ENCODE measurements at places on chromosomes 12 and 14.

- no peak for DNase-seq
Observed at GRCh38 chr12:19642345-19642744, 203.1 kb downstream of the AEBP2 start.

- DNase-seq, result no peak
Observed at GRCh38 chr14:23177181-23177580, 6.3 kb downstream of the SLC7A8 start.

GRCh38 chr14:77822741-77823140, 22.8 kb downstream of the ADCK1 start:
- no peak for DNase-seq

DNA sequence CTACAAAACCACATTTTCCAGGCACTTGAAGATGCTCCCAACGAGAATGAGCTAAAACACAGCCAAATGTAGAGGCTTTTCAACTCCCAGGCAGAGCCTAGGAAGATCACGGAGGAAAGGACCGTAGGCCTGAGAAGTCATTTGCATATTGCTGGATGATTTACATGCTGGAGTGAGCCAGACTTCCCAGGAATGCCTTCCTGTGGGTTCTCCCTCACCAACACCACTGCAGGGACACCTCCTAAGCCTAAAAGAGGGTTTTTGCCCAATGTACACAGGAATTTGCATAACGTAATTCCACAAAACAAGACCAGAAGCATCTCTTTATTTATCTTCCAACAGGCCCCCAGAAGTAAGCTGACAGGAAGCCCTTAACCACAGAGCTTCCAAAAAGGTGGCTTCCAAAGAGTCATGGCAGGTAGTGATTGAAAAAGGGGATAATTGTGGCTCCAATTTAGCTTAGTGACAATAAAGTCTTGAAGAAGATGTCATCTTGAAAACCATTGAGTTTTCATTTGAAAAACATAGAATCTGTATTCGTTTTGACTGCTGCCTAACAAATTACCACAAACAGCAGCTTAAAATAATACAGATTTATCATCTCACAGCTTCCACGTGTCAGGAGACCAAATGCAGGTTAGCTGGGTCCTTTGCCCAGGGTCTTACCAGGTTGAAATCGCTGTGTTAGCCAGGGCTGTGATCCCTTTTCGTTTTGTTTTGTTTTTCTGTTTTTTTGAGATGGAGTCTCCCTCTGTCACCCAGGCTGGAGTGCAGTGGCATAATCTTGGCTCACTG, 116.2 kb downstream of the EGLN3 start:
- no peak for DNase-seq

DNA sequence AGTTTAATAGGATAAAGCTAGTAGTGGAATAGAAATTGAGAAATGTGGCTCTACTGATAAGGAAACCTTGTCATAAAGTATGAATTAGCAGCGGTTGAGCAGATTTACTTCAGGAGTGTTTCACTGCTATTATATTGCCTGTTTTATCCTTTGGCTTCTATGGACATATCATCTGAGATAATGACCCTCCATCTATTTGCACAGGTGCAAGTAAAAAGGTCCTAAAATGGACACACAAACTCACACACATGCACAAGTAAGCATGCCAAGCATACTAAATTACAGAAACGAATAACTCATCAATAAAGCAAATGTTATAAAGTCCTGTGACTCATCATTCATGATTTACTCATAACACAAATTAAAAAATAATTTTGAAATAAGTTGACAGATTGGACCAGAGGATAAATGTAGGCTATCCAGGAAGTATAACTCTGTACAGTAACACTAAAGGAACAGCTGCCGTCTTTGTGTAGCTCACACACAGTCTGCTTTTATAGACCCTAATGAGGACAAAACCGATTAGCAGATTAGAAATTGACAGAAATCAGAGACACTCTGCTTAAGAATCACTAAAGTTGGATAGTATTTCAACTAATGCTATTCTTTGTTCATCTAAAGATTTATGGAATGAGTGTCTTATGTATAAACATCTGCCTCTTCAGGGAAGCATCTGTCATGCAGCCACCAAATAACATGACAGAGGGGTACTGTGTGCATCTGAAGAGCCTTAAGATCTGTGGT, 73.9 kb downstream of the SYT1 start:
- DNase-seq, result no peak

GRCh38 chr14:76720382-76720813, 40.9 kb upstream of the VASH1 start:
- DNase-seq, result no peak

DNA sequence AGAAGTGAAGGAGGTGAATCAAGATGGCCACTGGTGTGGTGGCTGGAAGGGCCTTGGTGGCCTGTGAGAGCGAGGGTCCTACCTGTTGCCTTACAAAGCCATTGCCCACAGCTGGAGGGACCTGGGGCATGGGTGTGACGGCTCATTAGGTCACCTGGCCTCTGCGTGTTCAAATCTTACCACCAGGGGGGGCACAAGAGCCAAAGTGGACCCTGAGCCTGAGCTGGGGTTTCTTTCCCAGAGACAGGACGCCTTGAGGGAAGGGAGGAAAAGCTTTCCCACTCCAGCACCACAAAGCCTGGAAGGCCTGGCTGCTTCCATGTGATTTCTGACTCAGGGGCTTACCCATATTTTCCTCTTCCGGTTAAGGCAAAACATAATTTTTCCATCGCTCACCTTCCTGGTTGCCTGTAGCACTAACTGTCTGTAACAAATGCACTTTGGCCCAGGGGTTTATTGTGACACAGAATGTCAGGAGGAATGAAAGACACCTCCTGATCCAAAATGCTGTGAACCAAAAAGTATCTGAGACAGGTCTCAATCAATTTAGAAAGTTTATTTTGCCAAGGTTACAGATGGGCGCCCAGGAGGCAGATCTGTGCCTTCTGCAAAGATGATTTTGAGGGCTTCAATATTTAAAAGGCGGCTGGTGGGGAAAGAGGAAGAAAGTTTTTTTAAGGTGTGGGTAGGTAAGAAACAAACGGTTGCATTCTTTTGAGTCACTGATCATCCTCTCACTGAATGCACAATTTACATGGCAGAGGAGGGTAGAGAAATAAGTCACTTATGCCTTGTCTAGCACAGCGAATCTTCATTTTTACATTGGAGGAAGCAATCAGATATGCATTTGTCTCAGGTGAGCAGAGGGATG, 4.3 kb upstream of the CD9 start:
- DNase-seq, result peak; percentile 89

- no peak for DNase-seq
Observed at GRCh38 chr14:101174522-101174838, 271.0 kb upstream of the RTL1 start.

- DNase-seq, result no peak
Observed at GRCh38 chr14:99790201-99790977, 2.8 kb upstream of the EML1 start.

DNA sequence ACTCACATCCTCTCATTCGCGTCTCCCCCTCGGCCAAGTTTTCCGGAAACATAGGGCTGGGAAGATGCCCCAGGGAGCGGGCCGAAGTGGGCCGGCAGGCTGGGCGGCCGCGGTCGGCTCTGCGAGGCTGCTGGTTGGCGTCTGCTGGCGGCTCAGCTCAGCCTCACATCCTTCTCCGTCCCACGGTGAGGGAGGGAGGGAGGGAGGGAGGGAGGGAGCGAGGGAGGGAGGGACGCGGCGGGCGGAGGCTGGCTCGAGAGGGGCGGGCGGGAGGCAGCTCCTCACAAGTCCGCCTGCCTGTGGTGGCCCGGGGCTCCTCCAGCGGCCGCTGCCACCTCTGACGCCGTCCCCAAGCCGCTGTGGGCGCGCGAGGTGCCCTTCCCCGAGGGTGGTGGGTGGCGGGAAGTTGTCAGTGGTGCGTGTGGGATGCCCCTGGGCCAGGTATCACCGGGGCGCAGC, 93.8 kb downstream of the RFLNA start:
- DNase-seq, result no peak

GRCh38 chr12:121439715-121440114, 39.8 kb downstream of the RNF34 start:
- DNase-seq, result no peak

DNA sequence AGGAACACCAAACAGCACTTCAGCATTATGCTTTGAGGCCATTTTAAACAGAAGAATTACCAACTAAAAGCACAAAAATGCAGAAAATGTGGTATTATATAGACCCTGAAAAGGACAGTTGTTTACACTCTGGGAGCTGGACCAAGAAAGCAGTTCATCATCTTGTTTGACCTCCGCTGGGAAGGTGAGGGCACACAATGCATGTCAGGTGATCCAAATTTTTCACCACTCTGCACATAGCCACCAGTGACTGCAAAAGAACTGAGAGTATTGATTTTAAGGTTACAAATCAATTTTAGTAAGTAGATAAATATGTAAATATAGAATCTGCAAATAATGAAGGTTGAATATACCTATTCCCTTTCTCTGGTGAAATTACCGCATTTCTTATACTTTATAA, 119.6 kb downstream of the SLC16A7 start:
- no peak for DNase-seq

DNA sequence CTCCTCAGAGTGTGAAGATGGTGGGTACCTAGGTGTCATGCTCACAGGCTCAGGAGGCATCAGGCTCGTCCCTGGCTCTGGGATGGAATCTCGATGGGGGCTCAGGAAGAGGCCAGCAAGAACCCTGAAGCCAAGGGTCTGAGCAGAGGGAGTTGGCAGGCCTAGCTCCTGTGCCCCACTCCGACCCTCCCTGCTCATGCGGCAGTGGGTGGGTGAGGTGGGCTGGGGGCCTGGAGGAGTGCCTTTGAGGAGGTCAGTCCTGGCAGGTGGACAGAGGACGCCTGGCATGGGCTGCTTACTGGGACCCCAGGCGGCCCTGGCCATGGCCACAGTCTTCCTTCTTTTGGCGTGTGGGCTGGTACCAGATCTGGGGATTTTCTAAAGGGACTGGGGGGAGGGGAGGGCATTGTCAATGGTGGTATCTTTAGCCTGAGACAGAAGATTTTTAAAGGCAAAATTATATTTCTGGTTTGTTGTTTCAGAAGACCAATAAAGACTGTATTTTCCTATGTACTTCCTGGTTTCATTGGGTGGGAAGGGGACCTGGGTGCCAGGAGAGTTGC, 16.0 kb downstream of the LRTM2 start:
- no peak for DNase-seq

DNA sequence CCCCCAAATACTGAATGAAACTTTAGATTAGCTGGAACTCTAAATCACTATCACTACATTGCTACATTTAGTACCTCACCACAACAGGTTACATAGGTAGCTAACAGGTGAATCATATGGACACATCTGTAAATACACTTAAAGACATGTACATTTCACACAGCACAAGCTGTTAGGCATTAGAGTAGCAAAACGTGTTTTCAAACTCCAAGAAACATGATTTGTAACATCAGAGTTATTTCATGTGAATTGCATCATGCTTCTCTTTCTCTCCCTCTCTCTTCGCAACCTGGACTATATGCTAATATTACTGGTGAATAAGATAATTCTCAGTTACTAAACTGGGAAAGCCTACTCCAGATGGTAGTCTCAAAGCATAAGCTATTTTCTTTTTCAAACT, 4.3 kb downstream of the SEL1L start:
- DNase-seq, result no peak

DNA sequence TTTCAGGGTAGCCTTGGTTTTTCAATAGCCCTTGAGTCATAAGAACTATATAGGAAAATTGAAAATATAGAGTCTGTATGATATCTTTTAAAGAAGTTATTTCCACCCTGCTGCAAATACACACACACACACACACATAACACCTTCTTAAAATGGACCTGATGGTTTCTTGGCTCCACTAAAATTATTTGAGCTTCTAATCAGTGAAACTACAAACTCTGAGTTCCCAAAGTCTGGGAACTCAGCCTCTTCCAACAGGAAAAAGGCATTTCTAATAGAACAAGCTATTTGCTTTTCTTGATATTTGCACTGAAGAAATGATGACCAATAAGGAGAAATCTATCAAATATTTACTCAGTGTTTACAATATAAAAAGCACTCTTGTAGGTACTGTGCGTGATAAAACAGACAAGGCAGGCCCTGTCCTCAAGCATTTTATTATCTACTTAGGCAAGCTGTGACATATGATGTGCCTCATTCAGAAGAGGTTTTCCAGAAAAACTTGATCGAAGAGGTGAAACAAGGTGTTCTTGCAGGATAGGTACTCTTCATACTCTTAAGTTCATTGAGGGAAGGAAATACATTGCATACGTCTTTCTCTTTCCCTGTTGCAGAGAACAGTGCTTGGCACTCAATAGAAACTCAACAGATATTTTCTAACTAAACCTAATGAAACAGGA, 88.6 kb downstream of the MGST1 start:
- DNase-seq, result no peak
